NCI-H510A treated with DMSO at 0.1 percent for 48 hours (cell line): ENCODE measurements at places on chromosomes 5 and 9.

DNA sequence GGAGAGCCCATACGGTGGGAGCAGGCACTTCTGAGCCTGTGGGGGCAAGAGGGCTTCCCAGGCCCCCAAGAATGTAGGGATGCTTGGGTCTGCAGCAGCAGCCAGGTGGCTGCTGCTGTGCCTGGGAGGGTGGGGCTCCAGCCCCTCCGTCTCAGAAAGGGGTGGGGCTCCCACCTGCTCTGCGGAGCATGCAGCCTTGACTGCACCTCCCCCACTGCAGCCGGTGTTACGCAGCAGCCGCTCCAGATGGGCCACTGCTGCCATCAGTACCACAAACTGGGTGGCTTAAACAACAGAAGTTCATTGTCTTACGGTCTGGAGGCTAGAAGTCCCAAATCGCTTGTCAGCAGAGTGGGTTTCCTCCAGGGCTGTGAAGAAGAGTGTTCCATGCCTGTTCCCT is 365.5 kb downstream of the TMEM38B start:
- DNase-seq = no peak

DNA sequence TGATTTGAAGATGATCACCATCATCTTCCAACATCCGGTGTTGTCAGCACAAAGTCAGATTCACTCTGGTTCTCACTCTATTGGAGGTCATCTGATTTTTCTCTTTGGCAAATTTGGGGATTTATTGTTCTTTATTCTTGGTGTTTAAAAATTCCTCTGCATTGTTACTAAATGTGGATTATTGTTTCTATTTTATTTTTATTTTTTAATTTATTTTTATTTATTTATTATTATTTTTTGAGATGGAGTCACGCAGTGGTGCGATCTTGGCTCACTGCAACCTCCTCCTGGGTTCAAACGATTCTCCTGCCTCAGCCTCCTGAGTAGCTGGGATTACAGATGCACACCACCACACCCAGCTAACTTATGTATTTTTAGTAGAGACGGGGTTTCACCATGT is 72.9 kb upstream of the TGFBR1 start:
- DNase-seq = no peak

GRCh38 chr5:139961435-139962157 is 81.5 kb downstream of the NRG2 start:
- DNase-seq = no peak

- DNase-seq = no peak
These were observed 9.2 kb upstream of the DDX46 start for GRCh38 chr5:134749415-134749814.

DNA sequence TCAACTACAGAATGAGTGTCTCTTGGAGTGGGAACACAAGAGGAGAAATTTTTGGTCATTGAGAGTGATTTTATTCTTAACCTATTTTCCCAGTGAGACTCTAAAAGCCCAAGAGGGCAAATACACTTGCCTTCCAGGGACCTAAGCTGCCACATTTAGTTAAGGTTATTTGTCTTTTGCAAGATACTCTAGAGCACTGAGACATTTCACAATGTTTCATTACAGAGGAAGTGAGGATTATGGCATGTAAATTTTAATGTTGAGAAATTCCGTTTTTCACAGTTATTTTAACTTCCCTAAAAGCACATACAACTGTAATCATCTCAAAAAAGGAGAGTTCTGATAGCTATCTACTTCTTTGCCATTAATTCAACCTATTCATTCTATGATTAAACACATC is 38.7 kb upstream of the RAB3C start:
- DNase-seq = no peak

GRCh38 chr5:157680239-157680638 is 8.9 kb downstream of the C5orf52 start:
- DNase-seq = no peak

DNA sequence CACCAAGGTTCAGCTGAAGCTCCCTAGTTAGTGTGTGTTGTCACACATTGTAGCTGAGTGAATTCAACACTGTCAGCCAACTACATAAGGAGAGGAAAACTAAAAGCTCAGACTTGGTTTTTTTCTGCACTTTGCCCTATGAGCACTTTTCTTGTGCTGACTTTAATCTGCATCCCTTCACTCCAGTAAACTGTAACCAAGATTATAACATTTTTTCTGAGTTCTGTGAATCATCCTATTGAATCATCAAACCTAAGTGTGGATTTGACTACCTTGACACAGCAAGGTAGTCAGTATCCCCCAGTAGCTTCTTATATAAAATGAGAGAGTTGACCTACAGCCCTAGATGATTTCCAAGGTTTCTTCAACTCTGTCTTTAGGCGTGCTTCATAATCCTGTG is 325.0 kb downstream of the AGTPBP1 start:
- no peak for DNase-seq

- DNase-seq = no peak
These were observed 166.8 kb downstream of the IRX2 start for GRCh38 chr5:2584579-2585269.

DNA sequence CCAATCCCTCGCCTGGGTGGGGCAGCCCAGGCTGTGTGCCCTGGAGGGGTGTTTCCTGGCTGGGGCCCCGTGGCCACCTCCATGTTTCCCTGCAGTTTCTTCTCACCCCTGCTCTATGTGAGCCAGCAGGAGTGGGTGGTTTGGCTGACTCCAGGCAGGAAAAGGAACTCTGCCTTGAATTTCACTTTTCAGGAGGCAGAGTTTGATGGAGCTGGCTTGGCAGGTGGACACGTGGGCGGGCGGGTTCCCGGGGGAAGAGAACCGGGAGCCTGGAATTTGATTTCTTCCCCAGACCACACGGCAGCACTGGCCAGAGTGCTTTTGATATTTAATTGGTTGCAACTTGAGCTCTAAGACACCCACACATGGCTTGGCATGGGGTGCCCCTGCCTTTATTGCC is 119.8 kb upstream of the PANK3 start:
- no peak for DNase-seq

GRCh38 chr9:125360601-125361000 is 99.0 kb downstream of the GAPVD1 start:
- DNase-seq = no peak

DNA sequence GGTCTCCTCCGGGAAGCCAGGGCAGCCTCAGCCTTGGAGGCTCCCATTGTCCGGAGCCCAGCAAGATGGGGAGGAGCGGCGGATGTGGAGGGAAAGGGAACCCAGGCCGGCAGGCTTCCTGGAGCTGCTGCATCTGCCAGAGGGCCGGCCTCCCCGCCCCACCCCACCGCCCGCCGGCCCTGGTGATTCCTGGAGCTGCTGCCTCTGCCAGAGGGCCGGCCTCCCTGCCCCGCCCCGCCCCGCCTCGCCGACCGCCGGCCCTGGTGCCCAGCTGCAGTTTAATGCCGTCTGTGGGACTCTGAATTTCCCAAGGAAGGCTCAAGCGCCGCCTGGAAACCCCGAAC is 31.6 kb downstream of the EXD3 start:
- peak; percentile 66 for DNase-seq

- DNase-seq = no peak
These were observed 1226.8 kb upstream of the NUDT12 start for GRCh38 chr5:104789366-104789765.

- DNase-seq = peak; percentile 56
These were observed 11.3 kb downstream of the MYMK start for GRCh38 chr9:133513214-133514100.

- DNase-seq = no peak
These were observed 69.2 kb upstream of the NEK6 start for GRCh38 chr9:124188331-124189110.

DNA sequence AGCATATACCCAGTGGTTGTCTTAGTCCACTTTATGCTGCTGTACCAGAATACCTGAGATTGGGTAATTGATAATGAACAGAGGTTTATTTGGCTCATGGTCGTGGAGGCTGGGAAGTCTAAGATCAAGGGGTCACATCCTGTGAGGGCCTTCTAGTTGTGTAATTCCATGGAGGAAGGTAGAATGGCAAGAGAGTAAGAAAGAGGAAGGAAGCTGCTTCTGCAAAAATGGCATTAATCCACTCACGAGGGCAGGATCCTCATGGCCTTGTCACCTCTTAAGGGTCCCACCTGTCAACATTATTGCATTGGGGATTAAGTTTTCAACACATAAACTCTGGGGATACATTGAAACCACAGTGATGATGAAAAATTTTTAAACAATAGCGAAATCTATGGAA is 17.0 kb downstream of the BTNL8 start:
- no peak for DNase-seq

GRCh38 chr9:70466976-70467561 is 52.6 kb upstream of the KLF9 start:
- DNase-seq = no peak

DNA sequence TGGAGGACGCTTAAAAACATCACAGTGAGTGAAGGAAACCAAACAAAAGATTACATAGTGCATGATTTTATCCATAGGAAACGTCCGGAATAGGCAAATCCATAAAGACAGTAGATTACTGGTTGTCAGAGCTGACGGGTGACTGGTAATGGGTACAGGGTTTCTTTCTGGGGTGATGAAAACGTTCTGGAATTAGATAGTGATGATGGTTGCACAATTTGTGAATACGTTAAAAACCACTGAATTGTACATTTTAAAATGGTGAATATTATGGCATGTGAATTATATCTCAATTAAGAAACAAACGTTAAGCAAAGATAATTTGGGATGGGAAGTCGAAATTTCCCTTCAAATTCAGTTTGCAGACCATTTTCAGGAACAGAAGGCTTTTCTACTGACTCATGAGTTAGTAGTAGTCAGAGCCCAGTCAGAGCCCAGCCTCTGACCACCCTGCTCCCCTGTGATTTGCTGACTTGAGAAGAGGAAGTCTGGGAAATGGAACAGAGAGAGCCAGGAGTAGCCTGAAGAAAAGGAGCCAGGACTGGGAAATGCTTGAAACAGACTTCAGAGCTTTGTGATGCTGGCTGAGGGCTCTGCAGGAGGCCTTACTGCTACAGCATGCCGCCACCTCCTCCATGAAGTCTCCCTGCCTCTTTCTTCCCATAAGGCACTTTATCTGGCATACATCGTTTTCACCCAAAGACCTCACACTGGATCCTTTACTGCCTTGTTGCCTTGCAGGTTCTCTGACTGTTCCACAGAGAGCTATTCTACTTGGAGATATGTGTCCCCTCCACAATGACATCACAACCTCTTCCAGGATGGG is 46.4 kb upstream of the CTNNA1 start:
- no peak for DNase-seq
